ENCODE measurements at places on chromosomes 2 and 18.
A peak's percentile ranks its signal among the peaks of the same experiment; 100 is the strongest.

- no peak for DNase-seq
Observed at GRCh38 chr2:121596221-121597080, 52.8 kb downstream of the CLASP1 start.

DNA sequence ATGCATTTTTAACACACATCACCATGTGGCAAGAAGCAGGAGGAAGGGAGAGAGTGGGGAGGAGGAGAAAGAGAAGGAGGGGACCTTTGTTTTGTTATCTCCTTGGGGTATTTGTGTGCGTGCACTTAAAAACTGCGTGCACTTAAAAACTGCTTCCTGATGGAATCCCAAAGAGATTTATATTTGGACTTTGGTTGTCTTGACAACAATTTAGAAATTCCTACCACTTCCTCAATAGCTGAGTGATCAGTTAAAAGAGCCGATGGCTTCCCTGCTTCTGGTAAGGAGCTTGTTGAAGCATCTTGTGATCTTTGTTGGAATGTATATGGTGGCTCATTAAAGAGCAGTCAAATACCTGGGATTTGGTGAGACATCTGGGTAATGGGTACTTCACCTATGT lies 4.5 kb downstream of the RAB31 start:
- DNase-seq, result no peak

DNA sequence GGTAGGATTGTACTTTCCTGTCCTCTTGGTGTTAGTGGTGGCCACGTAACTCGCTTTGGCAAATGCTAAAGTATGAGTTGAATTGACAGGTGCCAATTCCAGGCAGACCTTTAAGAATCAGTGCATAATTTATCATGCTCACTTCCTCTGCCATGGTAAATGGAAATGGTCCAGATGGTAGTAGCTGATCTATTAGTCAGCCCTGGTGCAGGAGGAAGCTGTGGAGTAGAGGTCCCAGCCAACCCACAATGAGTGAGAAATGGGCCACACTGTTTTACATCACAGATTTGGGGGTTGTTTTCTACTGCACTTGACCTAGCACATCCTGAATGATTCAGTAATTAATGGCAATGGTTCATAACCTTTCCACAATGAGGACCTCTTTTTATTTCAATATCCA lies 104.4 kb downstream of the RGPD3 start:
- DNase-seq, result no peak

DNA sequence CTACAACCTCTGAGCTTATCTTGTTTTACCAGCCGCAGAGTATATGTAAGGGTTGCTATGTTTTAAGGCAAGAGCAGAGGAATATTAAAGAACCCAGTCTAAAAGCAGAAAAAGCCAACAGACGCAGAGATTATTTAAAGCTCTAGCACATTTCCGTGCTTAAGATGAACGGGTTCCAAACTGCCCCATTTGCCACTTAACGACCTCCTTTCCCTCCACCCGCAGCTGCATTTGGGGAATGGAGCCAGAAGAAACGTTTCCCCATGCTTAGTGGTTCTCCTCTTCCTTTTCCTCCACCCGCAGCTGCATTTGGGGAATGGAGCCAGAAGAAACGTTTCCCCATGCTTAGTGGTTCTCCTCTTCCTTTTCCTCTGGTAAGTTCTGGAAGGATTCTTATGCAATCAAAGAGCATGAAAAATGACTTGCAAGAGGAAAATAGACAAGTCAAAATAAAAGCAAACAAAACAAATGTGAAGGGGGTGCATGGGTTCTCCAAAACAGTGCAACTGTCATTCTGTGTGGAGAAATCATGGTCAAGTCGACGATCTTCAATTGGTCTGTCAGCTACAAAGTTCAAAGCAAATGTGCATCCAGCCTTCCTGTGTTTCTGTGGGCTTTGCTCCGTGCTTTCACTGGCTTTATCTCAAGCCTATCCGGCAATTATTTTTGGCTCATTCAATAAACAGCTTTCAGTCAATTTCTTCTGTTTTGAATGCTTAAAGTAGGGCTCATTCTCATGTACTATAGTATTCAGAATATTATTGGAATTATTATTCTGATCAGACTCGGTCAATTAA lies 57.8 kb downstream of the DIPK1C start:
- DNase-seq, result no peak

GRCh38 chr2:76808732-76809131 lies 713.4 kb downstream of the LRRTM4 start:
- no peak for DNase-seq

DNA sequence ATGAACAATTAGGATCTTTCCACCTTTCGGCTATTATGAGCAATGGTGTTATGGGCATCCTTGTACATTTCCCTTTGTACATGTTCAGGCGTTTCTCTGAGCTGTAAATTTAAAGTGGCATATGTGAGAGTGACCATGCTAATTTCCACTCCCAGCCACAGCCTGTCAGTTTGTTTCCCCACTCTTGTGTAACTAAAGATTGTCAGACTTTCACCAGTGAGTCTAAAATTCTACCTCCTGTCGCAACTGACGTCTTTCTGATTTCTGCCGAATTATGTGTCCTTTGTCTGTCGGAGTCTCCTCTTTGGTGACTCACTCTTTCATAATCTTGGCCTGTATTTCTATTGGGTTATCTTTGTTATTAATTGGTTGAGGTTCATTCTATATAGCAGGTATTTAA lies 50.7 kb downstream of the TRAPPC12 start:
- no peak for DNase-seq

- no peak for DNase-seq
Observed at GRCh38 chr2:64840426-64840881, 148.7 kb upstream of the SLC1A4 start.

DNA sequence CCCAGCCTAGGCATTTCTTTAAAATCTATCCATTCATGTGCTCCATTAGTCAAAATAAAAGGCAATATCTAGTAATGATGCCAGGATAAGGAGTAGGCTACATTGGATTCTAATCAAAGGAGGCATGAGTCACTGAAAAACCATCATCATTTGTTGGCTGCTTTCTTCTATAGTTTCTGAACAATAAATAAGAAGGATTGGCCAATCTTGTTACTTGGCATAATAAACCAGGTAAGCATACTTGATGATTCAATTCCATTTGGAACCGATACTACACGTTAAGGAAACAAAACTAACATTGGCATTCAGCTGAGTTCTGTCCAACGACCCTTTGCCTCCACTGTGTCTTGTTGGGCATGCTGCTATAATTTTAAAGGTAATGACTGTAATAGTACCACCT lies 27.2 kb downstream of the ATP8B1 start:
- no peak for DNase-seq

GRCh38 chr2:78721355-78722033 lies 304.0 kb upstream of the REG3G start:
- no peak for DNase-seq

GRCh38 chr2:168454737-168455644 lies 1.1 kb upstream of the CERS6 start:
- DNase-seq, result no peak

DNA sequence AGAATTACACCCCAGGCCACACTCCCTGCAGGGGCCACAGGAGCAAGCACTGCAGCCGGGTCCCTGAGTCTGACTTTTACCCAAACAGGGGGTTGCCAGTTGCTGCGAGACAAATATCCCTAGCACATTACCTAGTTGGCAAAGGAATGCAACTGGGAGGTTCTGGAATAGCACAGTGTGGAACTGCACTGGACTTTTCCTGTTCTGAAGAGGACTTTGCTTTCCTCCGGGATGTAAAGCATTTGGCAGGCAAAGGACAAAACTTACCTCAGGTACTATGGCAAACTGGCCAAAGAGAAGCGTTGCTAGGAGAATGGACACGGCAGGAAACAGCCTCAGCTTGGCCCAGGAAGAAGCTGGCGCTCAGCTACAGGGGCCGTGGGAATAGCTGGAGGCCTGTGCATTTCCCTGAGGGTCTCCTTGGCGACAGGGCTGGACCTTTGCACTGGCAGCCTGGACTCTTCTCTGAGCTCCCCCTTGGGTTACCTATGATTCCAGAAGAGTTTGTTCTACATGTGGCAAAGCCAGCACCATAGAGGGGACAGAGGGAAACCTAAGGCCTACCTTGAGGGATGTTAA lies 45.0 kb downstream of the BCL11A start:
- DNase-seq, result no peak

DNA sequence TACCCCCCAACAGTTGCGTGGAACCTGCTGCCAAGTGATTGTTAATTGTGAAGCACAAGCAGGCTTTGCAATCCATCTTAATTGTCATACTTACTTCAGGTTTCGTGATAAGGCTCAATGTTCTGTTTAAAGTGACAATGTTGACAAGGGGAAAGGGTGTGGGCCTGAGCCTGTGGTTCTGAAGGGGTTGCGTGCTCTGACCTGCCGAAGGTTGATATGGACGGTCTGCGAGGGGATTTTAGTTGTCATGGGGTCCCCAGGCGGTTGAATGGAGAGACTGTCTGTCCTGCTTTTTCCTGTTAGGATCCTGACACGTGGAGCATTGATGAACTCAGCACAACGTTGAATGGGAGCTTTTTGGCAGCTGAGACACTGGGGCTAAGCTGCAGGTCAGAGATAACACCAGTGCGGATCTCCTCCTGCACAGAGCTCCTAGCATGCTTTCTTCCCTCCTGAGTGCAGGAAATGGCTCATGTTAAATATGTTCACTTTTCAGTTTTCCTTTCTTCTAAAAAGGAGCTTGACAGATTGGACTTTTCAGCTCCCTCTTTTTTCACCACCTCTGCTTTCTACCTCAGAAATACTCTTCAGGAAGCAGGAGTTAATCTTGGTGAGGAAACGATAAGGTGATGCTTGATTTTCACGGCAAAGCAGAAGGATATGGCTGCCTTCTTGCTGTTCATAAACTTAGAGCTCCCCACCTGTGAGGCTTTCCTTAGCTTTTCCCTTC lies 62.9 kb upstream of the ZEB2 start:
- DNase-seq, result no peak

DNA sequence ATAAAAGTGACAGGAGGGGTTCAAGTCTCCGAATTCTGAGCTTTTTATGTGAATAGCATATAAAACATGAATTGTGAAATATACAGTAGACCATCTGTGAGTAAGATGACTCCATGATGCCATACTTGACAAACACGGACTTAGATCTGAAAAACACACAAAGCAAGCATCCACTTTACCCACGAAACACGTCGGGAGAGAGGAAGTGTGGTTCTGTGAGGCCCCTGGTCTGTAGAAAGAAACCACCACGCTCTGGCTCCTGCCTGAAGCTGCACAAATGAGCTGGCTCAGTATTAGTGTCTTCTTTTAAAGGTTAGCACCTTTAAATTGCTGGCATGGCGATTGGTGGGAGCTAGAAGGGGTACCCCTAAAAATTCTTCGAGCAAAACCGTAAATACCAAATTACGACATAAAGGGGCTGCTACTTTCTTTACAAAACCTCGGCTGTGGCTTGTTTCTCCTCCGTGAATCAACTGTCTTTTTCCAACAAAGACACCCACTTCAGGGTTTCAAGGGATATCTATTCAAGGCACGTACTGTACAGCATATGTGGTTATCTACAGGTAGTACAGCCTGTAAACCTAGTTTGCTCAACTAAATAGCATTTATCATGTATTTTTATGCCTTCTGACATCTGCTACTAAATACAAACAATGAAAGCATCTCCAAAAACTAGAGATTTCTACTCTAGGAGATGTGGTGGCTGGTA lies 70.9 kb downstream of the AFF3 start:
- no peak for DNase-seq

- DNase-seq, result no peak
Observed at GRCh38 chr2:59754011-59754735, 799.3 kb downstream of the BCL11A start.

GRCh38 chr2:21020031-21020667 lies 23.7 kb downstream of the APOB start:
- no peak for DNase-seq

- DNase-seq, result peak; percentile 62
Observed at GRCh38 chr2:84971510-84972206, 697 bp downstream of the KCMF1 start.

DNA sequence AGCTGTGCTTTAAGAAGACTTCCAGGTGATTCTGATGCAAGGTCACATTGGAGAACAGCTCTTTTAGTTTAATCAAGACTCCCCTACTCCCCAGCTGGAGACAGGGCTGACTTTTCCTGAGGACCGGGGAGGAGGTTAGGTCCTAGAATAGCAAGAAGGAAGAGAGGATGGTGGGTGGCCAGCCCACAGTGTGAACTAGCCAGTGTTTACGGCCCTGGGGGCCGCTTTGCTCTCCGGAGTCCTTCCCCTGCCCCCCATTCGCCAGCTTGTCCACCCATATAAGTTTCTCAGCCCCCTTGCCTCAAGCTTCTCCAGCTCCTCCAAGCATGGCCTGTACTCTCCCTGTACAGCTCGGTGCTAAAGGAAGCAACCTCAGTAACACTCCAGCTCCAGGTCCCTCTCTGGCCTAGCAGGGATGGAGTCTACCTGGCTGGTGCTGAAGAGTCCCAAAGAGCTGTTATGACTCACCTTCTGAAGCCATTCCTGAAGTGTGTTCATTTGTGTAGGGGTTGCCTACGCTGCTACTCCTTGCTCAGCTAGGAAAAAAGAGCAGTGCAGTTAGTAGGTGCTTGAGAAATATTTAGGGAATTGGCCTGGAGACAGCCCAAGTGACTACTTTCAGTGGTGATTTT lies 7.9 kb downstream of the INPP4A start:
- no peak for DNase-seq

DNA sequence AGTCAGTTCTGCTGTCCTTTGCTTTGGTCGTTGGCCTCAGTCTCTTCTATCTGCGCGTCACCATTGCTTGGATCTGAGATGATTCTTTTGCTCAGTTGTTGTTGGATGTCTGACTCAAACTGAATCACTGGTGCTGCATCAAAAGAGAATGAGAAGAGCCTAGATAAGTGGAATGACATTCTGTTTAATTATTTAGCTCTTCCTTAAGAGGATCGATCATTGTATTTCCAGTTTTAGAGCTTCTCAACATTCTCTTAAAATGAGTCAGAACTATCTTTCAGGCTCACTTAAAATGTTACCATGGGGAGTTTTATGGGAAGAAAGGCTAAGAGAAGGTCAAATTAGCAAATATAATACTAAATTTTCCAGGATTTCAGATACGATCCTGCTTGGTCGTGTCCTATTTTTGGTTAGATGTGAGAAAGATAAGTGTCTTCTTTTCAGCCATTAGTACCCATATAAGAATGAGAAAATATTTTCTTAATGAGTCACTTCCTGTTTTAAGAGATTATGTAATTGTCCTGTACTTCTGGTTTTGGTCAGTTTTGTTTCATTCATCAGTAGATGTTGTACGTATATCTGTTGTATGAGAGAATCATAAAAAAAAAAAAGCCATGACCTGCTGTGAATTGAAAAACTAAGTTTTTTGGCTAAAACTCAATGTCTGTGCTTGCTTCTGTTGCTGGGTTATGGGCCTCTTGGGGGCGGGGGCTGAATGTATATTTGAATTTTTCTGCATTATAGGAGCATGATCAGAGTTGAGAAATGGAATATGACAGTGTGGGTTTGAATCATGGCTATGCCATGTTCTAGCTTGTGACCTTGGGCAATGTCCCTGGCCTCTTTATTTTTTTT lies 31.6 kb upstream of the CASP10 start:
- no peak for DNase-seq

DNA sequence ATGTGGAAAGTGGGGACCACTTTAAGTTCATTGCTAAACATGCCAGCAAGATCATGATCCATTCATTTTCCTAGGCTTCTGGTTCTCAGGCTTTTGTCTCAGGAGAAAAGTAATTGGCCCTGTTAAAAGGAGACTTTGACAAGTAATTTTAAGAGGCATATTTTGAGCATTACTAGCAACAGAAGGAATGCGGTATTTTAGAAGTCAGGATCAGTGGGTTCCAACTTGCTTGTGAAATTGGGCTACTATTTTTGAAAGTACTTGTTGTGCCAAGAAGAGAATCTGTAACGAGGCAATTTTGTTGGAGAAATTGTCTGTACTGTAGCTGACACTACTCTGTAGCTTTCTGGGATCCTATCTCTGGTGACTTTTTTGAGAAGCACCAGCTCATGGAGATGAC lies 59.4 kb downstream of the CERS6 start:
- no peak for DNase-seq

- no peak for DNase-seq
Observed at GRCh38 chr2:120053891-120054290, 41.0 kb downstream of the EPB41L5 start.
